ENCODE measurements at places on chromosomes 4 and X. TPM values are rescaled to one million over a fixed set of nuclear protein-coding genes. Genes with fewer than 3 reads are reported as not detected.

Gene UGT2B7
- total RNA-seq = not detected

Gene FOXR2
- total RNA-seq = not detected

Gene RNF128
- 0.12 TPM for total RNA-seq

Gene ABLIM2
- total RNA-seq = 2.3 TPM

Gene AFP
- total RNA-seq = 0.25 TPM

Gene CORIN
- 0.12 TPM for total RNA-seq

Gene DTHD1
- total RNA-seq = not detected

Gene HPGDS
- 32.3 TPM for total RNA-seq

Gene CPEB2
- 6.2 TPM for total RNA-seq

Gene RHOXF2
- total RNA-seq = not detected

Gene SLC26A1
- 0.61 TPM for total RNA-seq

Gene CYLC1
- total RNA-seq = not detected

Gene SERTM2
- total RNA-seq = not detected

Gene CTSO
- 3.7 TPM for total RNA-seq

Gene CYP4V2
- 36.5 TPM for total RNA-seq

Gene CFAP99
- total RNA-seq = not detected

Gene CYSLTR1
- total RNA-seq = not detected

Gene IDH3G
- total RNA-seq = 81.4 TPM

Gene MRPS18C
- total RNA-seq = 40.5 TPM

Gene SLC34A2
- total RNA-seq = not detected

Gene ANOS1
- not detected for total RNA-seq

Gene PPAT
- total RNA-seq = 39.8 TPM

Gene OTUD5
- 25.5 TPM for total RNA-seq

Gene NEUROG2
- not detected for total RNA-seq

Gene IL13RA2
- total RNA-seq = 24.5 TPM

Gene ITGB1BP2
- total RNA-seq = 1.6 TPM

Gene MAGEC2
- not detected for total RNA-seq

Gene NKX3-2
- 0.12 TPM for total RNA-seq

Gene ETDA
- not detected for total RNA-seq

Gene ERCC6L
- 7.1 TPM for total RNA-seq

Gene MAMLD1
- 0.72 TPM for total RNA-seq

Gene TMEM31
- total RNA-seq = not detected

Gene GLOD5
- total RNA-seq = not detected

Gene XAGE2
- not detected for total RNA-seq

Gene MAGEA9B
- 0.12 TPM for total RNA-seq

Gene CXCL8
- 1,559 TPM for total RNA-seq

Gene NXF3
- total RNA-seq = not detected

Gene PSAPL1
- total RNA-seq = not detected

Gene FAM184B
- 0.02 TPM for total RNA-seq

Gene CT83
- total RNA-seq = not detected

Gene SMARCA1
- total RNA-seq = 24.7 TPM

Gene HELT
- total RNA-seq = not detected

Gene SCARB2
- 137 TPM for total RNA-seq

Gene AR
- total RNA-seq = 9.7 TPM

Gene FRAS1
- total RNA-seq = 1.7 TPM

Gene ANK2
- 24.0 TPM for total RNA-seq

Gene ERVMER34-1
- total RNA-seq = 3.2 TPM

Gene TLR6
- 17.3 TPM for total RNA-seq

Gene DCAF8L2
- not detected for total RNA-seq

Gene TMEM156
- total RNA-seq = 7.2 TPM

Gene MAGEA8
- total RNA-seq = not detected

Gene QRFPR
- total RNA-seq = not detected

Gene TENT5D
- total RNA-seq = not detected

Gene HNRNPH2
- 84.2 TPM for total RNA-seq

Gene ZBTB49
- total RNA-seq = 1.3 TPM

Gene FAM9B
- total RNA-seq = not detected

Gene RPS6KA3
- 39.4 TPM for total RNA-seq

Gene NDNF
- 0.35 TPM for total RNA-seq

Data from NCI-H460 (cell line).